ENCODE measurements at places on chromosomes 5 and 9. TPM values are rescaled to one million over a fixed set of nuclear protein-coding genes. Genes with fewer than 3 reads are reported as not detected.

Gene ARID3C
- 0.49 TPM for total RNA-seq

DNA sequence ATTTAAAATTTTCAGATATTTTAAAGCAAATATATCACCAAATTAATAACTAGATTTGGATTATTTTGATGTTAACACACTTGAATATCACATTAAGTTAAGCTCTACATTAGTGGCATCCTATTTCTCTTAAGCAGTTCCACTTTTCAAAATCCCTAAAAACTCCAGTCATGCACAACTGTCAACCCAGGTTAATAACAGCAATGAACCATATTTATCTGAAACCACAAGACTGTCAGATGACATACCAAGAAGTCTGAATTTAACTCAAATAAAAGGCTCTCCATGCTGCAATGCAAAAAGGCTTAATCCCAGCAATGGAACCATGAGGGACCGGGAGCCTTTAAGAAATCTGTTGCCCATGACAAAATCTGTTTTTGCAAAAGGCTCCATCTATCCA lies 27.5 kb downstream of the FNIP1 start:
- DNase-seq = no peak
- no peak overlapping the region for H3K27ac ChIP-seq
- no peaks in the 10 kb centered on the region for H3K4me1 ChIP-seq

DNA sequence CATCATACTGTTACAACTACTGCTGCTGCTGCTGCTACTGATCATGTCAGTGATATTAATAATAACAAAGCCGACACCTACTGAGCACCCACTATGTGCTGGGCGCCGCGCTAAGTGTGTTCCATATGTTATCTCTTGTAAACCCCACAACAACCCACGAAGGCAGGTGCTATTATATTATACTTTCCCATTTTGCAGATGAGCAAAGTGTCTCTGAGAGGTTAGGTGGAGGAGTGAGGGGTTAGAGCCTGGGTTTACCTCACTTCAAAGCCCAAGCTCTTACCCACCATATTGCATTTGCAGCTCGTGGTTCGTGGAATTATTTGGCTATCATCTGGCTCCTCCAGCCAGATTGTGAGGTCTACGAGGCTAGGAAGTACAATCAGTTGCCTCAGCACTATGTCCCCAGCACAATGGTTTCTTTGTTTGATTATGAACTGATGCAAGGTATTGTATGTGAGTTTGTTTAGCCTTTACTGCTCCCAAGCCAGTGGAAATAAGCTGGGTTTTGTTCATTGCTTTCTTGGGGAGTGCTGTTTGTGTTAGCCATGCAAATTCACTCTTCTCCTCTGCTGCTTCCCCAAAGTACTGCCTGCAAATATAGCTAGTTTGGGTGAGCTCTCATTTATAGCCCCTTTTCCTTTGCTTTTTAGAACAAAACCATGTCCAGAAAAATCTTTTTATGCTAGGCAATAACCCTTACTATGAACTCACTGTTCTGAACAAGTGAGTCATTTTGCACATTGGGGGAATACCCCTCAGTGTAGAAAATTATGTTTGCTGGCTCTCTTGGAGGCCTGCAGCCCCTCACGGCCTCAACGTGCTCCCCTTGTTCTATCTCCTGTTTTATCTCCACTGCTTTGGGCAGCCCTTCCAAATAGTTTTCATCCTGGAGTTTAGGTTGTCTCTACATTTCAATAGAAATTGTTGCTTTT lies 47.9 kb downstream of the ALG2 start:
- peaks cover 21% of the 10 kb centered on the region for H3K4me1 ChIP-seq
- no peak overlapping the region for H3K27ac ChIP-seq
- DNase-seq = no peak
- no peaks in the 10 kb centered on the region for H3K27me3 ChIP-seq
- H3K36me3 ChIP-seq = no peaks in the 10 kb centered on the region

Gene MSMP
- total RNA-seq = not detected

GRCh38 chr9:92654481-92655301 lies 15.2 kb downstream of the IPPK start:
- H3K36me3 ChIP-seq = no peaks in the 10 kb centered on the region
- no peaks in the 10 kb centered on the region for H3K27me3 ChIP-seq
- 0 out of 2 replicates have a peak, but pooled peaks cover 2% of the 10 kb centered on the region for H3K4me1 ChIP-seq
- no peak for DNase-seq
- H3K4me3 ChIP-seq = no peak overlapping the region

GRCh38 chr5:90855296-90856010 lies 296.9 kb downstream of the ADGRV1 start:
- H3K4me3 ChIP-seq = no peak overlapping the region
- no peaks in the 10 kb centered on the region for H3K4me1 ChIP-seq
- no peak for DNase-seq

Gene GABBR2
- total RNA-seq = 0.50 TPM

GRCh38 chr5:159021136-159021900 lies 78.4 kb downstream of the EBF1 start:
- H3K27me3 ChIP-seq = no peaks in the 10 kb centered on the region
- DNase-seq = no peak
- H3K4me3 ChIP-seq = no peak overlapping the region
- H3K27ac ChIP-seq = no peak overlapping the region
- H3K36me3 ChIP-seq = no peaks in the 10 kb centered on the region

Gene CDH9
- total RNA-seq = 0.31 TPM

Gene FAM78A
- 2.1 TPM for total RNA-seq

DNA sequence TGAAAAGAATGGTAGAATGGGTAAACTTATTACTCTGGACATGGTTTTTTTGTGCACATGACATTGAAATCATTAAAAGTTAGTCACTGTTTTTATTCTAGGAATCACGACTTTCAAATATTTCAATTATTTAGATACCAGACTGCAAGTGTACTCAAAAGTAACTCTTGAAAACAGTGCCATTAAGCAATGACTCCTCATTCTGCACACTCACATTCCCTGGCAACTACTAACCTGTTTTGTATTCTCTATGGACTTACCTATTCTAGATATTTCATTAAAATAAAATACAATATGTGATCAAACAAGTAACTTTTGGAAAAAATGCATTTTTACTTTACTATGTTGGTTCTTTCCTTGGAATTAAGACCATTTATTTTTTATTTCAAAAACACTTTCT lies 607.0 kb downstream of the PDE4D start:
- no peak overlapping the region for H3K4me3 ChIP-seq
- no peaks in the 10 kb centered on the region for H3K27me3 ChIP-seq
- H3K27ac ChIP-seq = no peak overlapping the region
- no peaks in the 10 kb centered on the region for H3K36me3 ChIP-seq
- no peak for DNase-seq
- H3K4me1 ChIP-seq = no peaks in the 10 kb centered on the region

DNA sequence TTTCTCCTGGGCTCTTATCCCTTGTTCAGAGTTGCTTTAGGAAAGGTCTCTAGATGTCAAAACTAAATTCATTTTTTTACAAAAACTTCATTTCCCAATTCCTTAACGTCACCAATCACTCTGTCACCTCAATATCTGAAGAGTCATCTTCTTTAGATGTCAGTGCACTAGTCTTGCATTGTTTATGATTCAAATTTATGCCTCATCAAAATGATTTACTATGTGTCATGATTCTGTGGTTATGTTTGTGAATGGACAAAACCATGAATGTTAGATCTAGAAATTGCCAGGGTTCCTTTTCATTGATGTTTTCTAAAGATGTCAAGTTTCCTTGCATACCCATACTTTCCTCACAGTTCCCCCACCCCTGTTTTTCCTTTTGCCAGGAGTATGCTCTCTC lies 21.5 kb downstream of the CWC27 start:
- no peak overlapping the region for H3K4me3 ChIP-seq
- no peaks in the 10 kb centered on the region for H3K36me3 ChIP-seq
- no peak overlapping the region for H3K27ac ChIP-seq
- no peak for DNase-seq
- no peaks in the 10 kb centered on the region for H3K27me3 ChIP-seq

Gene SLC25A2
- not detected for total RNA-seq

Gene EIF4EBP3
- total RNA-seq = not detected

Gene BRD9
- total RNA-seq = 41.6 TPM

DNA sequence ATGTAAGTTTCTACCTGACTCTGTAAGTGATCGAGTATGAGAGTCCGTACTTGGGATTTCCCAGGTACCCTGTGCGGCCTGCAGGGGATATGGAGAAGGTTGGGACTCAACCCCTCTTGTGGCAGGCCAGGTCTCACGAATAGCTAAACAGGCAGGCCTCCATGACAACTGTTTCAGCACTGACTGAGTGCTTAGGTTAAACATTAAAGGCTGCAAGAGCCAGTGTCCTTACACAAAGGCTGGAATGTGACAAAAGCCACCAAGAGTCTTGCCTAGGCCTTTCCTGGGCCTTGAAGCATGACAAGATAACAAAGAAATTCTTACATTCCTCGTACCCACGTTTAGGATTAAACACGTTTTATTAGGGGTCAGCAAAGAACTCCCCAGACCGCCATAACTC lies 58.6 kb downstream of the THBS4 start:
- peaks cover 23% of the 10 kb centered on the region for H3K4me1 ChIP-seq
- no peaks in the 10 kb centered on the region for H3K36me3 ChIP-seq
- H3K4me3 ChIP-seq = no peak overlapping the region

GRCh38 chr5:132751971-132752580 lies 4.8 kb downstream of the CCNI2 start:
- H3K27ac ChIP-seq = no peak overlapping the region
- H3K36me3 ChIP-seq = no peaks in the 10 kb centered on the region
- peaks cover 32% of the 10 kb centered on the region for H3K27me3 ChIP-seq
- no peak overlapping the region for H3K4me3 ChIP-seq
- H3K4me1 ChIP-seq = peaks cover 5% of the 10 kb centered on the region

Gene NCS1
- 34.3 TPM for total RNA-seq

DNA sequence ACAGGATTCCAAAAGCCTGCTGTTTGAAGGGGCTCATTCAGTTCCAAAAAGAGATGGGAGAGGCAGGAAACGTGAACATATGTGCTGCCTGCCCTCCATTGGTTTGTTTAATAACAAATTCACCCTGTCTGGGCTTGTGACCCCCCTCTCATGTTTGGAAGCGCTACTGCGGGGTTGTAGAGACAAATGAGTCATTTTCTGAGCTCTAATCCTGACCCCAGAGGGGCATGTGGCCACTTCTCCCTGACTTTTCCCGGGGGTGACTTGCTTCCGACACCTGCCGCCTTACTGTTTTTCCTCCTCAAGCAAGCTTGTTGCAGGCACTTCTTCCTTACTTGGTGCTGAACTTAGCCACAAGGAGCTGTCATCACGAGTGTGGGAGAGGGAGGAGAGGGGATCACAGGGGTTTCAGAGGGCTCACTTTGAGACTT lies 75.9 kb downstream of the LMNB1 start:
- peaks cover 44% of the 10 kb centered on the region for H3K4me1 ChIP-seq
- no peak for DNase-seq
- no peaks in the 10 kb centered on the region for H3K27me3 ChIP-seq
- no peak overlapping the region for H3K4me3 ChIP-seq
- peak overlapping the region; percentile 93 for H3K27ac ChIP-seq
- H3K36me3 ChIP-seq = 0 out of 2 replicates have a peak, but pooled peaks cover 7% of the 10 kb centered on the region

Gene GMCL2
- total RNA-seq = 0.07 TPM

Gene PCDHA2
- 2.4 TPM for total RNA-seq

GRCh38 chr5:125037020-125037419 lies 290.6 kb upstream of the ZNF608 start:
- H3K4me3 ChIP-seq = no peak overlapping the region
- DNase-seq = no peak
- no peaks in the 10 kb centered on the region for H3K36me3 ChIP-seq
- peaks cover 27% of the 10 kb centered on the region for H3K4me1 ChIP-seq

- no peak overlapping the region for H3K27ac ChIP-seq
- peaks cover 34% of the 10 kb centered on the region for H3K27me3 ChIP-seq
- peaks cover 19% of the 10 kb centered on the region for H3K4me1 ChIP-seq
- no peak for DNase-seq
Observed at GRCh38 chr5:142106061-142106460, 2.5 kb upstream of the NDFIP1 start.

DNA sequence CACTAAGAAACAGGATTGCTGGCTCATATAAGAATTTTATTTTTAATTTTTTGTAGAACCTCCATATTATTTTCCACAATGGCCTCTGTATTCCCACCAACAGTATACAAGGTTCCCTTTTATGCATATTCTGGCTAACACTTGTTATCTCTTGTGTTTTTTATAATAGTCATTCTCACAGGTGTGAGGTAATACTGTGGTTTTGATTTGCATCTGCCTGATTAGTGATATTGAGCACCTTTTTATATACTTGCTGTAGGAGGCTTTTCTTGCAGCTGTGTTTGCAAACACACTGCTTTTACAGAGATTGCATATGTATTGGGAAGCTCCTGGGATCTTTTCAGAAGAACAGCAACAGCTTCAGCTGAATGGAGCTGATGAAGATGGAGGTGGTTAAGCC lies 164.8 kb downstream of the DEPDC1B start:
- no peak overlapping the region for H3K4me3 ChIP-seq
- H3K27ac ChIP-seq = no peak overlapping the region
- no peak for DNase-seq

GRCh38 chr5:178165581-178165980 lies 11.9 kb upstream of the NHP2 start:
- H3K36me3 ChIP-seq = no peaks in the 10 kb centered on the region
- no peak overlapping the region for H3K27ac ChIP-seq
- no peaks in the 10 kb centered on the region for H3K27me3 ChIP-seq
- no peak for DNase-seq

Gene ZDHHC11
- total RNA-seq = 21.8 TPM

Gene BARX1
- total RNA-seq = 2.1 TPM

Gene SLC34A1
- 0.31 TPM for total RNA-seq

- H3K27ac ChIP-seq = no peak overlapping the region
- no peaks in the 10 kb centered on the region for H3K27me3 ChIP-seq
- no peak for DNase-seq
Observed at GRCh38 chr9:105676351-105676923, 14.2 kb downstream of the TAL2 start.

Gene SLC45A2
- not detected for total RNA-seq

- no peaks in the 10 kb centered on the region for H3K27me3 ChIP-seq
- no peaks in the 10 kb centered on the region for H3K36me3 ChIP-seq
- no peak overlapping the region for H3K4me3 ChIP-seq
- no peak for DNase-seq
- no peak overlapping the region for H3K27ac ChIP-seq
Observed at GRCh38 chr9:115945009-115945431, 208.6 kb upstream of the PAPPA start.

Gene PPP3R2
- not detected for total RNA-seq

Gene C1QTNF2
- 0.27 TPM for total RNA-seq

- H3K4me1 ChIP-seq = no peaks in the 10 kb centered on the region
- no peak overlapping the region for H3K4me3 ChIP-seq
- H3K27me3 ChIP-seq = no peaks in the 10 kb centered on the region
- H3K36me3 ChIP-seq = no peaks in the 10 kb centered on the region
- no peak overlapping the region for H3K27ac ChIP-seq
- peak; percentile 55 for DNase-seq
Observed at GRCh38 chr5:135179308-135179980, 145.4 kb upstream of the PITX1 start.

DNA sequence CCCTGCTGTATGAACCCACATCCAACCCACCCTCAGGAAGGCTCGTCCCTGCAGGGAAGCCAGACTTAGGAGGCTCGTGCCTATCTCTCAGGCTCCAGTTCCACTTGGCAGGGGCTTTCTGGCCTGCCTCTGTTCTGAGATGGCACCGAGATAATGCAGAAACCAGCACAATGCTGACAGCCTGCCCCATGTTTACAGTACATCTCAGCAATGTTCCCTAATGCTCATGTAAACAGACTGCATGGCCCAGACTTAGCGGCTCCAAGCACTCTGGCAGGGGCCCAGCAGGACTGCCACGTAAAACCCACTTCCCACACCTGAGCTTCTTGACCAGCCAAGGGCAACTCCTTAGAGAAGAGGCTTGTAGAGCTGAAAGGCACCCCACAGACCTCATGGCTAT lies 499.5 kb upstream of the BRINP1 start:
- H3K27me3 ChIP-seq = no peaks in the 10 kb centered on the region
- DNase-seq = no peak
- H3K27ac ChIP-seq = no peak overlapping the region
- no peak overlapping the region for H3K4me3 ChIP-seq
- no peaks in the 10 kb centered on the region for H3K4me1 ChIP-seq
- no peaks in the 10 kb centered on the region for H3K36me3 ChIP-seq

Measured in GM23338 (cell line).